ENCODE measurements at places on chromosomes 2 and 18.

- DNase-seq: no peak
These were observed 53.7 kb upstream of the LRRC30 start for GRCh38 chr18:7177116-7177744.

DNA sequence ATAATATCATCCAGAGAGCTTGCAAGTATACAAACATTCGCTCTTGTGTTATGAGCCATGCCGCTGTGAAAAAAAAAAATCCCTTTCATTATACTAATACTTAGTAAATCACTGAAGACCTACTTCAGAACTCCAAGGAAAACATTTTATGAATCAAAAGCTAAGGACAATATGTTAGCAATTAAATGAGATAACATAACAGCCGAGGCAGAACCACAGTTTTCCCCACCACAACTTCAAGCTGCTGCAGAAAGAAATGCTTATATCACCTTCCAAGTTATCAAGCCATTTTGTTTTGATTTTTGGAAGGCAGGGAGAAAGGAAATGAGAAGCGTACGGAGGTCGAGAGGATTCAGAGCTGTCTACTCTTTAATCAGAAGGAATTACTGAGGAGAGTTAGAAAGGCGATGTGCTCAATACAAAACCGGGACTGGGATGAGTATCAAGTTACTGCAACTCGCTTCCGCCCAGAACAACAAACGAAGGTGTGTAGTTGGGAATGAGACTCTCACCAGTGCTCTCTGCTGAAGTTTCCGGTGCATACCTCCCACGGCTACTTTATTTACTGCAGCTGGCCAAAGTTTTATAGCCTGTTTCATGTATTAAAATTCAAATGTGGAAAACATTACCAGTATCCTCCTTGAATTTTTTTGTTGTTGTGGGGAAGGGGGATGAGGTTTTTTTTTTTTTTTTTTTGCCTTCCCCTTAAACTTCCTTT is 292.2 kb upstream of the CCDC68 start:
- DNase-seq: no peak

DNA sequence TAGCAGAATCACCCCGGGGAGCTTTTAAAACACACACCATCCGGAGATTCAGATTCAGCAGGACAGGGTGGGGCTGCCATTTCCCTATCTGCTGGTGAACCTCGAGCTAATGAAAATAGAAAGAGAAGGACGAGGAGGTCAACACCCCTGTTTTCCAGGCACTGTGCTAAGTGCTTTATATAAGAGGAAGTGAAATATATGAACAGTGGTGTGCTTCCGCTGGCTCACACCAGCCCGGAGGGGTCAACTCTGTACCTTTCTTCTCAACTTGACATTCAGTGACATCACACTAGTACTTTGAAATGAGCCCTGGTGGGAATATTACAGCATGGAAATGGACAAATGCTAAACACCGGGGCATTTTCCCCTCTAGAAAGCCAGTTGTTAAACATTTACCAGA is 108.3 kb upstream of the LTBP1 start:
- DNase-seq: no peak

- no peak for DNase-seq
These were observed 154.3 kb downstream of the RNF152 start for GRCh38 chr18:61738488-61738887.

DNA sequence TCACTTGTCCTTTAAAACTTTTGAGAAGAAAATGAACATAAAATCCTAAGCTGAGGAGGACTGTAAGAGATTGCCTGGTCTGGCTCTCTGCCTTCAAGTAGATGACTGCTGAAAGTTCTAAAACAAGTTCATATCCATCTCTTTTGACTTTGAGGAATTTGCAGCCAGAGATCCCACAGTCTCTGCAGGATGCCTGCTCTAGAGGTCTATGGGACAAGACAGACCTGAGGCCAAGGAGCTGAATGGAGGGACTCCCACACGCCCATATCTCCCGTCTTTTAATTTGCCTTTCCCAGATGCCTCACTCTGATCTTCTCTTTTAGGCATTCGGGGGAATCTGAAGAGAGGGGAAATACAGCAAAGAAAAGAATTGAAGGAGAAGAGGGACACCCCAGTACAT is 255.9 kb upstream of the RASGRP3 start:
- no peak for DNase-seq

DNA sequence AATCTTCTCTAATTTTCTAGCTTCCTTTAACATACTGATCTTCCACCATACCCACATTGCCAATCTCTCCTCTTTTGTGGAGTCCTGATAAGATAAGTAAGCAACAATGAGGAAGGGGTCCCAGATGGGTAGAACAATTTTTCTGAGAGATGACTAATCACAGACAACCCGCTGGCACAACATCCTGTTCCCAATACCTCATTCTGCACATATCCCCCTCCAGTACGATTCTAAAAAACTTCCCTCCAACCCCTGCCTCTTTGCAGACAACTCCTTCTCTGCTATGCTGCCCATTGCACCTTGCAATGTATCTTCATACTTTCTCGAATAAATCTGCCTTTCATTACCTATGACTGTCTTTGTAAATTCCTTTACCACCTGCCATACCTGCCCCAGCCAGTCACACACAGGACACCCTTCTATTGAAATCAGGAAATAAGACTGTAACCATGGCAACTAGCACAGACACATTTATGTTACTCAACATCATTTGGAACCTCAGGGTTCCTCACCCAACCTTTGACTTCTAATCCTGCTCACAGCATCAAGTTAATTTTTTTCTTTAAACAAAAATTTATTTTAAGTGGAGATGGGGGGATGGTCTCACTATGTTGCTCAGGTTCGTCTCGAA is 7.4 kb upstream of the EXOC6B start:
- no peak for DNase-seq

DNA sequence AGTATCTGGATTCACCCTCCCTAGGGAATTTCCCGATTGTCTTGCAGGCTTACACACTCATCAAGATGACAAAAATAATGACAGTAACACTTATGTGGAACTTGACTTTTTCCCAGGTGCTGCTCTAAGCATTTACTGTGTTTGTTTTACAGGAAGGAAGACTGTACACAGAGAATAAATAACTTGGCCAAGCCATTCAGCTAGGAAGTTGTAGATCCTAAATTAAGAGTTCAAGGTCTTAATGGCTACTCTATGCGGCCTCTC is 549 bp upstream of the DPP4 start:
- DNase-seq: no peak

GRCh38 chr2:70086278-70086837 is 919 bp upstream of the PCBP1 start:
- DNase-seq: peak; percentile 76

GRCh38 chr2:102027036-102027980 is 35.5 kb downstream of the IL1R2 start:
- no peak for DNase-seq

GRCh38 chr2:1617425-1618021 is 126.8 kb downstream of the PXDN start:
- no peak for DNase-seq

GRCh38 chr2:191001032-191001431 is 12.9 kb downstream of the STAT1 start:
- DNase-seq: no peak

GRCh38 chr2:52083214-52083613 is 1051.3 kb upstream of the NRXN1 start:
- no peak for DNase-seq

DNA sequence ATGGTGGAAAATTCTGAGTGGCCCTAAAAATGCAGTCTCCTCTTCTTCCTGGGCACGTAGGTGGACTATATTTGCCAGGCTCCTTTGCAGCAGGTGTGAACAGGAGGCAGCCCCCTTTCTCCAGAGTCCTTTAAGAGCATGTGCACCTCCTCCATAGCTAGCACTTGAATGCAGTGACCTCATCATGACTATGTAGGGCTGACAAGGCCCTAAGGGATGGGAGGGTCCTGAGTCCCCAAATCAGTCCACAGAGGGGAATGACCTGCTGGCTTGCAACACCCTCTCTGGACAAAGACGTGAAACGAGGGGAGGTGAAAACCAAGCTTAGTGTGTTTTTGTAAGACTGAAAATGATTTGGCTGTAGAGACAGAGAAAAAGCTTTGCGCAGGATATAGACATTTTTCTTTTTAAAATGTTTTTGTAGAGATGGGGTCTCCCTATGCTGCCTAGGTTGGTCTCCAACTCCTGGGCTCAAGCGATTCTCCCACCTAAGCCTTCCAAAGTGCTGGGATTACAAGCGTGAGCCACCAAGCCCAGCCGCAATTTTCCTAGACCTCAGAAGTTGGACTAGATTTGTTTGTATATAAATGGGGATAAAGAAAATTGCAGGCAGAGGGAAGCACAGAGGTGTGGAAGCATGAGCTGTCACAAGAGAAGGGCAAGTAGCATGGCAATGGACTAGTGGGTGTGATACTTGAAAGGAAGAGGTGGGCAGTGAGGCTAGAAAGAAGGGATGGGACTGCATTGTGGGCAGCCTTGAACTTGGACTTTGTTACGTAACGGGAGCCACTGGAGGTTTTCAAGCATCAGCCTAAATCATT is 28.8 kb downstream of the LONRF2 start:
- DNase-seq: no peak

- no peak for DNase-seq
These were observed 977.3 kb upstream of the ACVR2A start for GRCh38 chr2:146867477-146867986.

DNA sequence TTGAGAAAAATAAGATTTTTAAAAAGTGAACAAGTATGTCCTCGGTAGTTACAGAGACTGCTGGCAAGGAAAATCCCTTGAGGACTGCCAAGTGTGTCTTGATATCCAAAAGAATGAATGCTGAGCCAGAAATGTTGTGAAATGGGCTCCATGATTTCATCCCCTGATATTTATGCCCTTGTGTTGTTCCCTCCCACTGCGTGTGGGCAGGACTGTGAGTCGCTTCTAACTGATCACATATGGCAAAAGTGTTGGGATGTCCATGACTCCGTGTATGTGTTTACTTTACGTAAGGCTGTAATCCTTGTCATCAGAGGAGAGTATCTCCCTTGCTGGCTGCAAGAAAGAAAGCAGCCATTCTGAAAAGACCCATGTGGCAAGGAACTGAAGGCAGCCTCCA is 285.1 kb downstream of the SS18 start:
- DNase-seq: no peak

- DNase-seq: no peak
These were observed 1.3 kb upstream of the TRIB2 start for GRCh38 chr2:12715258-12716031.

DNA sequence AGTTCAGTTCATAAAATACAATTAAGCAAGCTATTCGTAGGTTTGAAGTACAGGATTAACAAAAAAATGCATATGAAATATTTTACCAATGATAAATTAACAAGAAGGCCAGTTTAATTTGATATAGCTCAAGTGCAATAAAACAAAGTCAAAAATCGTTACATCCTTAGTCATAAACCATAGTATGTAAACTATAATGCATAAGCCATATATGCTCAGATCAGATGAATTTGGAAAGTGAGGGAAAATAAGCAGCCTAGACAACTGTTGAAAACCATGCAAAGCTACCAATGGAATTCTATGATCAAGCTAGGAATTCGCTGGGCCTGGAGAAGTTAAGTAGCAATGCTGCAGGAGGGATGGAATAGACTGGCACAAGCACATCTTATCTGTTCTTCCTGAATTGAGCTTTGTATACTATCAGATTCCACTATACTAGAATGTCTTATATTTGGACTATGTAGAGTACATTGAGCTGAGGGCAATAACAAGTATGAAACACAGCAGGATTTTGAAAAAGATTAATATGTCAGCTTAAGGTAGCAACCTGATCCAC is 682.0 kb downstream of the IRS1 start:
- no peak for DNase-seq

DNA sequence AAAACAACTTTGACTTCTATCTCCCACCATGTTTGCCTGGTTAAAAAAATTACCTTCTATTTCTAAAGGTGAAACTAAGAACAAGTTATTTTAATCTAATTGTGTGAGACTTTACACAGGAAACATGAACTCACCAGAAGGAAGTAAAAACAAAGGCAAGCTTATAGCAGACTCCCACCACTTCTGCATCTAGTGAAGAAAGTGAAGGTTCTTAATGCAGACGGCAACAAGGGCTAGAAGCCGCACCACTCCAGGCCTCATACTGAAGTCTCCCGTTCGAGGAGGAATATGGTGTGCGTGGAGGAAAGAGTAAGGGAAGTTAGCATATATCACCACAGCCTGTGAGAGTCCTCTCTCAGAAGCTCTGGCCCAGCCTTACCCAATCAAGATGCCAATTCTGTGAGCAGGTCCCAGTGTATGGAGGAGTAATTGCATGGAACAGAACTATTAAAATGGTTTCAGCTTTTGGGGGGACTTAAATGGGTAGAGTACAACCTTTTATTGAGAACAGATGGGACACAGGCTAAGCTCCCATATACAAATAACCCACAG is 958.7 kb downstream of the BCL11A start:
- DNase-seq: no peak

DNA sequence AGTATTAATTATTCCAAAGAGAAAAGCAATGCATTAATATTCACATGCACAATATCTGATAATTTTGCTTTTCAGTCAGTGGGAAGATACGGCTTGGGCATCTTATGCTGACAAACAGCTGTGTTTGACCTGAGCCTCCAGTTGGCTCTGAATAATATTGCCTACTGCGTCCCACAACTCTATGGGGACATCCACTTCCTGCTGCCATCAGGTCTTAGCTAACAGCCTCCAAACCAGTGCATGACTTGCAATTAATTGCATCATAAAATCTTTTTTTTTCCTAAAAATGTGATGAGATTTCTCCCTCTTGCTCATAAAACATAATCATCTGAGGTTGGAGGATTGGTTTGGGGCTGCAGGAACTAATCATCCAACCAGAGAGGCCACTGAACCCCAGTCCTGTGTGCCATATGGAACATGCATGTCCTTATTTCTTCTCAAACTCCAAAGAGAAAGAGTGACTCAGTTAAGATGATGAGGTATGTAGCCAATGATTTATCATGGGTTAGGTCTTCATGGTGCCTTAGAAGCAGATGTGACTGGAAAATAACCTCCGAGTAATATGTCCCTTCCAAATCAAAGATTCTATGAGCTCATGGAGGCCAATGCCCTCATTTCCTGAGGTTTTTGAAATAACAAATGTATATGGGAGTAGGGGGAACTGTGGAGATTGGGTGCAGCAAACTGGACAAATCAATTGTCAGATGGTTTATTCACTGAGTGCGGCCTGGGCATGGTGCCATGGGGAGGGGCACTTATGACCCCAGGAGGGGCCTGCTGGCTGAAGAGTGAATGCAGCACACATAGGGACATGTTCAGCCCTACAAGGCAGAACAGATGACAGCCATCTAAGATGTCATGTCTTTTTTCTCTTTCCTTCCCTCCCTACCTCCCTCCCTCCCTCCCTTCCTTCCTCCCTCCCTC is 39.4 kb downstream of the EDAR start:
- DNase-seq: no peak
